Left hindlimb (tissue), 1 donor: ENCODE measurements at places on chromosomes 16 and 17.

- DNase-seq = no peak
These were observed 109.8 kb upstream of the FAM20A start for GRCh38 chr17:68710976-68711375.

DNA sequence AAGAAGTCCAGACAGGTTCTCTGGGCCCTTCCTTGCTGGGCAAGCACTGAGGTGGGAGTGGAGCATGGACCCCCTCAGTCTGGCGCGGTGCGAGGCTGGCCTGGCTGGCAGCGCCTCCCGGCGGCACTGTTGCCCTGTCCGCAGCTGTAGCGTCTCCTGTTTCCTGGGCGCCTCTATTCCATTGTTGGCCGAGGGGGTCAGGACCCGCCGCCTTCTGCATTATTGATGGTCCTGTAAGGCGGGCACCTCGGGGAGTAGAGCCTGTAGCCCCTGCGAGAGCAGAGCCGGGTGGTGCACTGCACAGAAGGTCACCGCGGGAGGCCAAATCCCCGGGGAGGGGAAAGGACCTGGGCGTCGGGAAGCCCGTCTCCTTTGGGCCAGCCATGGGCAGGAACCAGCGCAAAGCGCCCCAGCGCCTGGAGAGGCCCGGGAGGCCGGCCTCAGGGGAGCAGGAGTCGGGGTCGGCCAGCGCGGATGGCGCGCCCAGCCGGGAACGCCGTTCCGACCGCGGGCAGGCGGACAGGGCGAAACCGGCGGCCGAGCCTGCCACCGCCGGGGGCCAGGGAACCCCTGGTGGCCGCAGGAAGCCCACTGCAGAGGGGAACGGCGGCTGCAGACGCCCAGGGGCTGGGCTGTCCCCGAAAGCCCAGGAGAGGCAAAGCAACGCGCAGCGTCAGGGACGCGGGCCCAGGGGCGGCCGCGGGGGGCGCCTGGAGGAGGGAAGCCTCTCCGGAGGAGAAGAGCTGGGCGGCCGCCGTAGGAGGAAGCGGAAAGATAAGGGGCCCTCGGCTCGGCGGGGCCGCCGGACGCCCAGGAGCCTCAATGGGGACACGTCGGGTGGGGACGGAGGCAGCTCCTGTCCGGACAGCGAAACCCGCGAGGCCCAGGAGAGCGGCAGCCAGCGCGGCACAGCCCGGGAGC is at the start of gene MYO15B:
TSS of gene MYO15B (plus strand) at position 126 of the 921 bp plus-strand sequence. CDS start at position 384, 258 bp downstream.
- DNase-seq = peak; percentile 80

- peak; percentile 93 for DNase-seq
These were observed at the start of gene TENT4B for GRCh38 chr16:50152807-50153595. Gene TENT4B, plus strand, starts transcription at chr16:50153306. Its CDS starts 316 bp downstream, at chr16:50153622.

- no peak for DNase-seq
These were observed 220.4 kb upstream of the CACNG5 start for GRCh38 chr17:66614469-66614868.

DNA sequence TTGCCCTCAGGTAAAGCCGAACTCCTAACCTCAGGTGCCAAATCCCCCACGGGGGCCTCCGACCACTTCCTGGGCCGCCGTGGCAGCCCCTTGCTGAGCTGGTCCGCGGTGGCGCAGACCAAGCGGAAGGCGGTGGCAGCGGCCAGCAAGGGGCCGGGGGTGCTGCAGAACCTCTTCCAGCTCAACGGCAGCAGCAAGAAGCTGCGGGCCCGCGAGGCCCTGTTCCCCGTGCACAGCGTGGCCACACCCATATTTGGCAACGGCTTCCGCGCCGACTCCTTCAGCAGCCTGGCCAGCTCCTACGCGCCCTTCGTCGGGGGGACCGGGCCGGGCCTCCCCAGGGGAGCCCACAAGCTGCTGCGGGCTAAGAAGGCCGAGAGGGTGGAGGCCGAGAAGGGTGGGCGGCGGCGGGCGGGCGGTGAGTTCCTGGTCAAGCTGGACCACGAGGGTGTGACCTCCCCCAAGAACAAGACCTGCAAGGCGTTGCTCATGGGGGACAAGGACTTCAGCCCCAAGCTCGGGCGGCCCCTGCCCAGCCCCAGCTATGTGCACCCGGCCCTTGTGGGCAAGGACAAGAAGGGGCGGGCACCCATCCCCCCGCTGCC is 51.6 kb downstream of the ACTG1 start:
- no peak for DNase-seq

DNA sequence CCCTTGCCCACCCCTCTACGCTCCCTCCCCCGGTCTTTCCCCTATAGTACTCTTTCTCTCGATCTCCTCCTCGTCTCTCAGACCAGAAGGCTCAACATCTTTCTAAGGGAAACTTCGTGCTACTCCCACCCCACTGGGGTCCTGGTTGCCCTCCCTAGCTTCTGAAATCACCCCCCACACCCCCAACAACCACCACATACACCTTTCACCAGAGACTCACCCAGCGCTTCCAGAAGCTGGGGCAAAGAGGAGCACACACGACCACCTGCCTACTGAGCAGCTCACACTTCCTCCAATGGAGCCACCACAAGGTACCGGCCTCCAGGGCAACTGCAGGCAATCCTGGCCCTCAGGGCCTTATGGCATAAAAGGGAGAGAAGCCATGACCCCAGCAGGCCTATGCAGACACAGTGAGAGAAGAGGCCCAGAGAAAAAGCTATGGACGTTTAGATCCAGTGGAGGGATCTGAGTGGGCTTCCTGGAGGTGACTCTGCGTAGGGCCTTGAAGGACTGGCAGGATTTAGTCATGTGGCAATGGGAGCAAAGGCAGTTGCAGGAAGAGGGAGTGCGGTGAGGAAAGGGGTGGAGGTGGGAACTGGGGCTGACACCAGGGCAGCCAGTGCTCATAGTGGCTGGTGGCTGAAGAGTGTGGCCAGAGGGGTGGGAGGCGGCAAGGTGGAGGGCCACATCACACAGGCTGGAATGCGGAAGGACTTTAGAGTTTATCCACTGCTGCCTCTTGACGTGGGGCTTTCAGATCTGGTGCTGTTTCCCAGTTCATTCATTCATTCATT is 12.1 kb upstream of the TMEM92 start:
- no peak for DNase-seq

DNA sequence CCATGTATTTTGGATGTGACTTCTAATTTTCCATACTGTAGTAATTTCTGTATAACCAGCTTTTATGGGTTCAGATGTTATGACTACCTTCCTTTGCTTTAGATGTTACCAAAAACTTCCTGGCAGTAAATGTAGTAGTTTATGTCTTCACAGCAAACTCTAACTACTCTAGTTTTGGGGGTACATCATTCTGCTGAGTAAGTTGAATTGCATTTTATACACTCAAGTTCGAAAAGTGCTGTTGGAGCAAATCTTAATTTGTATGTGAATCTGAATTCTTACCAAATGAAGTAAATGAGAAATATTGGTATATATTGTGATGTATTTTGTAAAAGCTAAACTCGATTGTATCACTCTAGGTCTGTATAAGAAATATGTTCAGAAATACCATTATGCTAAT is 728.3 kb upstream of the CDH8 start:
- no peak for DNase-seq

DNA sequence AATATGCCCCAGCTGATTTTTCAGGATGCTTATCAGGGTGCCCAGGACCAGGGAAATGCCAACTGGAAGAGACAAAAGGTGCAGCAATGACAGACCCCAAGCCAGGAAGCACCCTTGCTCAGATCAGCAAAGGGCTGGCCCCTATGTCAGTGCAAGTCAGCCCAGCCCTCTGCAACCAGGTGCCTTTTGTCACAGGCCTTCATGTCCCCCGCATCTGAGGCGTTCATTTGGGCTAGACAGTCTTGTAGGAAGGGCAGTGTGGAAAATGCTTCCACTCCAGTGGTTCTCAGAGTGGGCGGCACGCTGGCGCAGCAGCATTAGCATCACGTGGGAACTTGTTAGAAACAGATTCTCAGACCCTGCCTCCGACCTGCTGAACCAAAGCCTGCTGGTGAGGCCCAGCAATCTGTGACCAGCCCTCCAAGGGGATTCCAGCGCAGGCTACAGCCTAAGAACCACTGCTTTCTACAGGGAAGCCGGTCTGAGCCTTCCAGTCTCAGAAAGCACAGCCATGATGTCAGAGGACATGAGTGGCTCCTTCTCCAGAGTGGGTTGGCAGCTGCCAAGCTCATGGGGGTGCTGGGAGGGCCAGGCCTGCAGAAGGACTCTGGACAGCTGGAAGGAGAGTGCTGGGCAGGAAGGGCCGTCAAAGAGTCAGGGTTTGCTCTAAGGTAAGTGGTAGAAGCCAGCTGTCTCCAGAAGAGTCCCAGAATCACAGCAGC is 13.1 kb downstream of the SLC47A2 start:
- no peak for DNase-seq

DNA sequence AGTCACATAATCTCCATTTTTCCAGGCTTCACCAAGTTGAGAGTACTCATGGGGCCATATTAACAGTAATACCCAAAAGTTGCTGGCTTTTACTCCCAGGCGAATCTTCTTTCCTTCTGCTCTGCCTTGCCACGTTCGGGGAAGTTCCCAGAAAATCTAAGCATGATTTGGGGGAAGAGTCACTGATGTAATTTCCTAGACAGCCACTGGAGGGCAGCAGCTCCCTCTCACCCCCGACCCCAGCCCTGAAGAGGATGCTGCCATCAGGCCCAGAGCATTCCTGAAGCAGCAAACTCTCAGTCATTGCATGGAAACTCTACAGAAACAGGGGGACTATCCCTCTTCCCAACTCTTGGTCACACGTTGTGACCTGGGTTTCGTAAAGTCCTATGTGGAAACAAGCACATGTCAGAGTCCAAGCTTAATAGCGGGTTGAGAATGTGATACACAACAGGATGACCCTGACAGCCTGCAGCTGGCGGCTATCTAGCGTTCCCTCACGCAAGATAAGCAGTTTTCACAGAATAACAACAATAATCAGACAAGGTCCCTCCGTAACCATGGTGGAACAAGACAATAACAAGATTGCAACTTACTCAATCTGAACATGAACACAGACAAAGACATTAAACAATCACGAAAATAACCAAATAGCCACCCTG is 43.8 kb upstream of the DHX40 start:
- peak; percentile 51 for DNase-seq

DNA sequence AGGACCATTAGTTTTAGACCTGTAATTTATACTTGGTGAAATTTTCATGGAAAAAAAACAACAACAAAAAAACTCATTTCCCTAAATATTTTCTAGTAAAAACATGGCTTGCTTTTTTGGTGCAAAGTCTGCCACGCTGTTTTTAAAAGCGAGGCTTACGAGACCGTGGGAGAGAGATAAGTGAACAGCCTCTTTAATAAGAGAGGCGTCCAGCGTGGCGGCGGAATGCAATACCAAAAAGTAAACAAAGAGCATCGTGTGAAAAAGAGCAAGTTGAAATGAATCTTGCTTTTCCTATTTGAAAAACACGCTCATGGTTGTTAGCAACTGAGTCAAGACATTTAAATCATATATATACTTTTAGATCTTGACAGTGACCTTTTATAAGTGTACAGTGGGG is 10.5 kb upstream of the MSI2 start:
- DNase-seq = no peak

GRCh38 chr16:75750528-75750927 is 24.2 kb upstream of the CPHXL start:
- DNase-seq = no peak

DNA sequence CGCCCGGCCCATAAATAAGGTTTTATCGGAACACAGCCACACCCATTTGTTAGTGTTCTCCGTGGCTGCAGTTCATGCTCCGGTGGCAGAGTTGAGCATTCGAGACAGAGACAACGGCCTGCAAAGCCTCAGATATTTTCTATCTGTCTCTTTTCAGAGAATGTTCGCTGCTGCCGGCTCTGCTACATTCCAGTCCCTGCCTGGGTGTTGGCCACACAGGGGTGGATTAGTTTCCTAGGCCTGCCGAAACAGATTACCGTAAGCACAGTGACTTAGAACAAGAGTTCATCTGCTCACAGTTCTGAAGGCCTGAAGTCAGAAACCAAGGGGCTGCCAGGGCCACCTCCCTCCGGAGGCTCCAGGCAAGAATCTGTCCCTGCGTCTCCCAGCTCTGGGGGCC is 19.1 kb upstream of the GSG1L start:
- DNase-seq = no peak

DNA sequence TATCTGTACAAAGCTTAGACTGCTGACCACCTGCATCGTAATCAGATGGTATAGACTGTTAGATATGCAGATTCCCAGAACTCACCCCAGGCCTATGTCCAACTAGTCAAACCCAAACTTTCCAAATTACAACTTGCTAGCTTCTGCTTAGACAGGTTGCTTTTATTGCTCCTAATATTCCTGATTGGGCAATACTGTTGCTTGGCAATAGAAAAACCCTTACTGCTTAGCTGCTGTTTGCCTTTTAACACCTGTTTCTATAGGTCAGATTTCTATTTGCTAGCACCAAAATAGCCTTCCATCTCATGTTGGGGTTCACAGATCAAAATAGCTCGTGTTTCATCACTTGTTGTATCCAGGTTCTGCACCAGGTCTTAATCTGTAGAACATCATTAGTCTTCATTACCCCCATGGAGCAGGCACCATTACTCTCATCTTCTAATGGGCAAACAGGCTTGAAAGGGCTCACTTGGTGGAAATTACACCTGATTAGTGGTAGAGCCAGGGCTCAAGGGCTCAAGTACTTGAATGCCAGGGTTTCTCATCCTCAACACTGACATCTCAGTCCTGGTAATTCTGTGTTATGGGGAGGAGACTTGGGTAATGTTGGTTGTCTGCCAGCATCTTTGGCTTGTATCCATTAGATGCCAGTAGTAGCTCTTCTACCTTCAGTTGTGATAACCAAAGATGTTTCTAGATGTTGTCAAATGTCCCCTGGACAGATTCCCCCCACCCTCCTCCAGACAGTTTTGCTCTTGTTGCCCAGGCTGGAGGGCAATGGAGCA is 2.7 kb downstream of the ZP2 start:
- DNase-seq = no peak

GRCh38 chr16:9976601-9977000 is 205.6 kb downstream of the GRIN2A start:
- no peak for DNase-seq

GRCh38 chr17:56815711-56816110 is 18.0 kb downstream of the C17orf67 start:
- DNase-seq = no peak

DNA sequence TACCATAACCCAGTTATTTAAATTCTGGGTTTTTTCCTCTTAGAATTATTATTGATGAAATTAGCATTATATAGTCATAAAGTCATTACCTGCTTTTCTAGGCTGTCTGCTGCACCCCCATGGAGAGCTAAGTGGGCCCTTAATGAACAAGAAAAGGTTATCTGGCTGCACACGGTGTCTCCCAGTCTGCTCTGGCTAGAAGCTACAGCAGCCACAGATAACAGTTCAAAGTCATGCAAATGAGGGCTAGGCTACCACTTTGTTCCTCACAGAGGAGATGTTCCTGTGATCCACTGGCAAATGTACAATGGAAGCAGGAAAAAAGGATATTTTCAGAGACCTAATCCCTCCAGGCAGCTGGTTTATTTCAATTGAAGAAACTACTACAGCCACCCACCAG is 112.1 kb downstream of the SNX11 start:
- DNase-seq = no peak

- no peak for DNase-seq
These were observed 25.5 kb downstream of the RAB11FIP3 start for GRCh38 chr16:450785-451512.

- DNase-seq = peak; percentile 68
These were observed 25.2 kb downstream of the MIS12 start for GRCh38 chr17:5511401-5512225.
